Immature natural killer cell (primary cell): ENCODE measurements at places on chromosomes 5 and 9. TPM values are rescaled to one million over a fixed set of nuclear protein-coding genes. Genes with fewer than 3 reads are reported as not detected.

Gene C9
- not detected for polyA plus RNA-seq

Gene NUTM2G
- polyA plus RNA-seq = 0.10 TPM

Gene CCNI2
- not detected for polyA plus RNA-seq

Gene ADAMTS6
- polyA plus RNA-seq = not detected

Gene C1QTNF2
- not detected for polyA plus RNA-seq

Gene MED22
- 5.2 TPM for polyA plus RNA-seq

Gene SLC26A2
- polyA plus RNA-seq = 2.4 TPM

Gene ZDHHC11B
- not detected for polyA plus RNA-seq

Gene NTRK2
- not detected for polyA plus RNA-seq

Gene SHROOM1
- not detected for polyA plus RNA-seq

Gene KIAA1958
- polyA plus RNA-seq = 0.57 TPM

Gene NR5A1
- not detected for polyA plus RNA-seq

Gene TMOD1
- 3.7 TPM for polyA plus RNA-seq

Gene GPR150
- 1.2 TPM for polyA plus RNA-seq

Gene PPIC
- polyA plus RNA-seq = not detected

Gene SIT1
- 0.49 TPM for polyA plus RNA-seq

Gene GABRB2
- polyA plus RNA-seq = not detected

Gene IL6ST
- polyA plus RNA-seq = 8.2 TPM

Gene RNF208
- not detected for polyA plus RNA-seq

Gene AQP7
- polyA plus RNA-seq = not detected

Gene SLC25A2
- not detected for polyA plus RNA-seq

Gene PROB1
- not detected for polyA plus RNA-seq

Gene LCN9
- not detected for polyA plus RNA-seq

Gene SPINK7
- not detected for polyA plus RNA-seq

Gene CMYA5
- not detected for polyA plus RNA-seq

Gene INIP
- 39.6 TPM for polyA plus RNA-seq

Gene LHFPL2
- 0.49 TPM for polyA plus RNA-seq

Gene CDH9
- polyA plus RNA-seq = not detected

Gene SCAI
- polyA plus RNA-seq = 4.2 TPM

Gene UBE2D2
- polyA plus RNA-seq = 231 TPM

Gene FBN2
- not detected for polyA plus RNA-seq

Gene PAEP
- not detected for polyA plus RNA-seq

Gene FAM151B
- polyA plus RNA-seq = not detected

Gene PLPPR1
- not detected for polyA plus RNA-seq

Gene ZNF462
- polyA plus RNA-seq = not detected

Gene TLX3
- polyA plus RNA-seq = not detected

Gene CAAP1
- polyA plus RNA-seq = 16.7 TPM

Gene ARL14EPL
- not detected for polyA plus RNA-seq

Gene ECSCR
- not detected for polyA plus RNA-seq

Gene FBLL1
- not detected for polyA plus RNA-seq
